Fibroblast of lung (primary cell): ENCODE measurements at places on chromosomes 2 and 18. TPM values are rescaled to one million over a fixed set of nuclear protein-coding genes. Genes with fewer than 3 reads are reported as not detected.

DNA sequence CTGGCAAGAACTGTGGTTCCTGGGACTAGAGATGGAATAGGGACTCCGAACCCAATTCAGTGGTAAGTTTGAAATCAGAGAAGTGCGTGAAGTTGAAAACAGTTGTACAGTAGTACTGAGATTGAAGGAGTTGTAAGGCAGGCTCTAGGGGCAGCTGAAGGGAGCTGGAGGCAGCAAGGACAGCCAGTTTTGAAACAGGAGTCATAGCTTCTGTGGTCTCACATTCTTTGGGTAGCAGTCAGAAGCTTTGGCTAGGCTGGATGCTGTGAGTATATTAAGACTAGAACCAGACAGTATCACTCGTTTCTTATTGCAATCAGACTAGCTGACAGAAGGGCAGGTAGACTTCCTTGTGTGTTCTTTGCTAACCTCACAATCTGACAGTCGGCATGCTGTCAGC lies 64.5 kb upstream of the ADAM23 start:
- no peaks in the 10 kb centered on the region for H3K27me3 ChIP-seq
- no peaks in the 10 kb centered on the region for H3K4me1 ChIP-seq
- H3K4me3 ChIP-seq: no peak overlapping the region
- H3K36me3 ChIP-seq: no peaks in the 10 kb centered on the region

GRCh38 chr2:76977846-76978727 lies 544.1 kb downstream of the LRRTM4 start:
- H3K27me3 ChIP-seq: no peaks in the 10 kb centered on the region
- no peak overlapping the region for H3K27ac ChIP-seq
- no peaks in the 10 kb centered on the region for H3K36me3 ChIP-seq

DNA sequence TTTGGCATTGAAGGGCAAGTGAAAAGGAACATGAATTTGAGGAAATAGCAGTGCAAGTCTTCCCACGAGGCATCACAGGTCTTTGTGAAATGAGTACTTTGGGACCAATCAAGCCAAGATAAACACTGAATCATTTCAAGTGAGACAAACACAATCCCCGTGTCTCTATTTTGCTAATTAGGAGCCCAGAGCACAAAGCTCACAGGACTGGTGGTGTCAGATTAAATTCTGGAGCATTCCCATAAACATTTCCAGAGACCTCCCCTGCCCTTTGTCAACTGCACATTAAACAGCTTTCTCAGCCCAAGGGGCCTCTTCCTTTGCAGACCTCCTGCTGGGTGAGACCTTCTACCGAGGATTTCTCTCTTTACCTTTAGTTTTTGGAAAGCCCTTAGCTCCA lies 50.7 kb downstream of the DAPL1 start:
- peaks cover 2% of the 10 kb centered on the region for H3K27me3 ChIP-seq
- no peak overlapping the region for H3K4me3 ChIP-seq
- H3K4me1 ChIP-seq: no peaks in the 10 kb centered on the region

DNA sequence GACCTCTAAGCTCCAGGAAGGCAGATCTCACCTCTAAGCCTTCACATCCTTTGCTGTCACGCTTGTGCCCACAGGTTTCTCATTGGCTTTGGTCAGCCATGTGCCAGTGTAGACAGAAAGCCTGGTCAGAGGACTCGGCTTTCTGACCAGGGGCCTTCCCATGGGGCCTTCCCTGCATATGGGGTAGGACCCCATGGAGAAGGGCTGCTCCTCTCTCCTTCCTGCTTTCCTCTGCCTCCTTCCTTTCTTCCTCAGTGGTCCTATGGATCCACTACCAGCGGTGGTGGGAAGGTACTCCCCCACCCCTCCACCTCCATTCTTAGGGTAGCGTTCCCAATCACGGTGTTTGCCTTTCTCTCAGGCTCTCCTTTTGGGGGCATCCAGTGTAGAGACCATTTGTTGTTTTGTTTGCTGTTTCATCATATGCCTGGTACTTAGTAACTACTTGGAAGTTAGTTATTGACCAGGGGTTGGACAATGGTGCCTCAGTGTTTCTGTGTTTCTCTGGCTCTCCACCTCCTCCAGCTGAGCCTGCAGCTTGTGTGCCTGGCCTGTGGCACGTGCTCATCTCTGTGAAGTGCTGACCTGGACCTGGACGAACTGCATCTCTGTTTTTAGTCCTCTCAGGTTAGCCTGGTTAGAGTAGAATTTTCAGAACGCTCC lies 71.6 kb downstream of the ZNF407 start:
- DNase-seq: no peak
- H3K27me3 ChIP-seq: no peaks in the 10 kb centered on the region
- H3K36me3 ChIP-seq: no peaks in the 10 kb centered on the region
- no peaks in the 10 kb centered on the region for H3K4me1 ChIP-seq

- no peak overlapping the region for H3K27ac ChIP-seq
- DNase-seq: no peak
- peaks cover 4% of the 10 kb centered on the region for H3K4me1 ChIP-seq
- H3K36me3 ChIP-seq: peaks cover 2% of the 10 kb centered on the region
- no peak overlapping the region for H3K4me3 ChIP-seq
Observed at GRCh38 chr2:168138901-168139300, 108.5 kb downstream of the STK39 start.

GRCh38 chr2:151408788-151409600 lies 708 bp upstream of the RIF1 start:
- peaks cover 3% of the 10 kb centered on the region for H3K36me3 ChIP-seq
- peak overlapping the region; percentile 74 for H3K27ac ChIP-seq
- no peak for DNase-seq
- peak overlapping the region; percentile 99 for H3K4me3 ChIP-seq

DNA sequence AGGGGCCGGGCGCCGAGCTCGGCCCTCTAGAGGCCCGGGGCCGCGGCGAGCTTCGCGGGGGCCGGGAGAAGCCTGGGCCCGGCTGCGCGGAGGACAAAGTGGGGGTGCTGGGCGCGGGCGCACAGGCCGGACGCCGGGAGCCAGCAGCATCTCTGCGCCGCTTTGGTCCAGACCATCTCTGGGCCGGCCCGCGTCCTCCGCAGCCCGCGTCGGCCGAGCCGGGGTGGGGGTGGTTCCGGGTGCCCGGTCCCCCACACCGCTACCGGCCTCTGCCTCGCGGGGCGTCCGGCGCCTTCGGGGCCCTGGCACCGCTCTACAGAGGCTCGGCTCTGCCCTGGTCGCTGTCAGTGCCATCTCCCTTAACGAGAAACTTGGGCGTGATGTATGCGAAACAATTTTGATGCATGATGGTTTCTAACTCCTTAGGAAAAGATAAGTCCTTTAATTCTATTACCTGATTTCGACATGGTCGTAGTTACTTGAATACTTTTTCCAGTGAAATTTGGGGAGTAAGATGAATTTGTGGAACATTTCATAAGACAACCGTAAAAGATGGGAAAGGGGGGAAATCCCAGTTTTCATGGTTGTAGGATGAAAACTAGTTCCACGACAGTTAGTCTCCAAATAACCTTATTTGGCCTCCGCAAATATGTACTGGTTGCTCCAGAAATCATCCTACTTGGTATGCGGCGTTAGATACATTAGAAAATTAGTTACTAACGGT lies 562 bp downstream of the TWSG1 start:
- H3K36me3 ChIP-seq: no peaks in the 10 kb centered on the region
- peak overlapping the region; percentile 78 for H3K27ac ChIP-seq
- H3K4me1 ChIP-seq: peaks cover 2% of the 10 kb centered on the region
- no peaks in the 10 kb centered on the region for H3K27me3 ChIP-seq
- H3K4me3 ChIP-seq: peak overlapping the region; percentile 98

DNA sequence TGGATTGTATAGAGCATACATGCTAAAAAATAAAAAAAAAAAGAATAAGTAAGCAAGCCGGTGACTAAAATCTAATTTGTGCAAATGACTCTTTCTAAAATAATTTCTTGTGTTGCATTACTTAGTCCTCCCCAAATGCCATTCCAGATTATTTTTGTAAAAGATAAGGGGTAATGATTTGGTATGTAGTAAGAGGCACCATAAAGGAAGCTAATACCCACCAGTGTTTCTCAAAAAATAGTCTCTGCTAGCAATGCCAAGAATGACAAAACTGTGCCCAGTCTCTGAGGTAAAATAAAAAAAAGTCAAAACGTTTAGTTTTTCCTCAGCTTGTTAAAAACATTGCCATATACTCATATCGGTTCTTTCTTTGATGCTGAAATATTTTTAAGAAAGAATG lies 2.7 kb downstream of the METTL5 start:
- H3K4me3 ChIP-seq: no peak overlapping the region
- no peak for DNase-seq
- no peak overlapping the region for H3K27ac ChIP-seq

GRCh38 chr18:49639643-49640391 lies 78.0 kb downstream of the LIPG start:
- H3K27me3 ChIP-seq: no peaks in the 10 kb centered on the region
- H3K4me1 ChIP-seq: no peaks in the 10 kb centered on the region
- peak; percentile 39 for DNase-seq
- H3K27ac ChIP-seq: no peak overlapping the region

DNA sequence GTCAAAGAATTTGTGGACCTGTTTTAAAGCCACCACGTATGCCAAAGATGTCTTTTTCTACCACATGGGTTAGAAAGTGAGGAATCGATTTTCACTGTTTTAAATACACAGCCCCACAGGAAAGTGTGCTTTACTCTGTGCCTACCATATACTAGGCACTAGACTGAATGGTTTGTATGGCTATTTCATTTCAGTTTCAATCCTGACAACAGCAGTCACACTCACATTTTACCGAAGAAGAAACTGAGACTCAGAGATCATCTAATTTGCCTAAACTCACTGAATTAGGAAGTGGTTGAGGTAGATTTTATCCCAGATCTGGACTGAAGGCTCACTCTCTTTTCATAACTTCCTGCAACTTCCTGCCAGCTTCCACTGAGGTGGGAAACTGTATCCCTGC lies 176.4 kb downstream of the ALK start:
- H3K27ac ChIP-seq: no peak overlapping the region
- no peak for DNase-seq
- H3K4me3 ChIP-seq: no peak overlapping the region

DNA sequence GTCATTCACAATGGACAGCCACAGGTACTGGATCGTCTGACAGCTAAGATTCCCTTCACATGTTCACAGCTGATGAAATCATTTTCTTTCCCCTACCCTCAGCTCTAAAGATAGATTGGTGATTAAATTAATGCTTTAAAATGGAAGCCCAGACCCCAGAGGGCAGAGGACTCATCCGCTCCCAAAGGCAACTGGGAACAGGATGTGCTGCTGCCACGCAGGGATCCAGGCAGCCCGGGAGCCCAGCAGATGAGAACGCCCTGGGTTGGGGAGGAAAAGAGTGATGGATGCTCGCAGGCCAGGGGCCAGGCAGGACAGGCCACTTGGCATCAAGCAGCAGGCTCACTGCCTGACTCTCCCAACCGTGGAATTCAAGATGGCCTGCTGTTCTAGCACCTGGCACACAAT lies 41.3 kb downstream of the HDHD2 start:
- H3K4me1 ChIP-seq: no peaks in the 10 kb centered on the region
- no peaks in the 10 kb centered on the region for H3K27me3 ChIP-seq
- H3K36me3 ChIP-seq: peaks cover 5% of the 10 kb centered on the region
- H3K4me3 ChIP-seq: no peak overlapping the region
- DNase-seq: no peak

DNA sequence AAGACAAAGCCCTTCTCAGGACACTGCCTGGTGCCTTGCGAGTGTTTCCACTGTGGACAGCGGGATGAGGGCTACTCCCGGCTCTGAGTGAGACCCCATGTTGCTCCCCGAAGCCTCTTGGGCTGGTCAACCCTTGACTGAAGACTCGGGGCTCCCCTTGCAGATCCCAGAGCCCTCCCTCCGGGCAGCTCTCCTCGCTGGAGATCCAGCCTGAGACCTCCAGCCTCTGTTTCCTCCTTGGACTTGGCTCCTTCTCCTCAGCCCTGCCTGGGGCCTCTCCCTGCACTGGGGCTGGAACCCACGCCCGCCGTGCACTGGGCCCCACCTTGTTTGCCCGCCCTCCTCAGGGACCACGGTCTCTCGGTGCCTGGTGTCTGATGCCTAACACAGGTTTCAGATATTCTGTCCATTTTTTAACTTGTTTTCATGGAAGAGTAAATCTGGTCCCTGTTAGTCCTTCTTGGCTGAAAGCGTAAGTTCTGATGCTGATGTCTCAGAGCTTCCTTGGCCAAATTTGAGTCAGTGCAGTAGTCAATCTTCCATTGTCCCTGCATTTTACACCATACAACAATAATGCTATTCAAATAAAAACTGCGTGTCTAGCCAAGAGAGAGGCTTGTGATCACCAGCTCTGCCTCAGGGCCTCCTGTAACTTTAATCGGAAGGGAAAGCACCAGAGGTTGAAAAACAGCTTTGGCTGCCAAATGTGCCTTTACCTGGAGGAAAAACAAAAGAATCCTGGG lies 139.3 kb upstream of the CTDP1 start:
- H3K4me3 ChIP-seq: no peak overlapping the region
- no peak for DNase-seq
- H3K36me3 ChIP-seq: no peaks in the 10 kb centered on the region
- no peaks in the 10 kb centered on the region for H3K27me3 ChIP-seq
- H3K27ac ChIP-seq: no peak overlapping the region

The NABP1 gene
- 77.8 and 117 TPM in 2 replicates for total RNA-seq

The CENPA gene
- total RNA-seq: 1.8 and 9.7 TPM in 2 replicates

The KLHL29 gene
- 4.9 and 7.9 TPM in 2 replicates for total RNA-seq

The SMYD1 gene
- total RNA-seq: not detected in 2 replicates

The FAM117B gene
- total RNA-seq: 1.8 and 2.8 TPM in 2 replicates
